NCI-H187 (cell line): ENCODE measurements at places on chromosomes 6 and 20.

DNA sequence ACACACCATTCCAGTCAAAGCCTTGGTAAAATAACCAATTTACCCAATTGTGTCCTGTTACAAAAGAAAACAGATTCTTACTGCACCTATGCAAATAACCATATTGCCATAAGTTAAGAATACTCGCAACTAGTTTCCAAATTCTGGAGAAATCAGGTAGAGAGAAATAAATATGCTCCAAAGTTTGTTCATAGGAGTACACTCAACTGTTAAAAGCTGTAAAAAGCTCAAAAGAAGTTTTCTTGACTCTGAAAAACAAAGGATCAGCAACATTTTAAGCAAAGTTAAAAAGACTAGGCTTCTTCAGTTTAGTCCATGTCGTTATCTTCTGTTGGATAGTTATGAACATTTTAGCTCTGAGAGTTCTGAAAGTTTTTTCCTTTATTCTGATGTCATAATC, 48.0 kb downstream of the CEP85L start:
- DNase-seq = no peak

DNA sequence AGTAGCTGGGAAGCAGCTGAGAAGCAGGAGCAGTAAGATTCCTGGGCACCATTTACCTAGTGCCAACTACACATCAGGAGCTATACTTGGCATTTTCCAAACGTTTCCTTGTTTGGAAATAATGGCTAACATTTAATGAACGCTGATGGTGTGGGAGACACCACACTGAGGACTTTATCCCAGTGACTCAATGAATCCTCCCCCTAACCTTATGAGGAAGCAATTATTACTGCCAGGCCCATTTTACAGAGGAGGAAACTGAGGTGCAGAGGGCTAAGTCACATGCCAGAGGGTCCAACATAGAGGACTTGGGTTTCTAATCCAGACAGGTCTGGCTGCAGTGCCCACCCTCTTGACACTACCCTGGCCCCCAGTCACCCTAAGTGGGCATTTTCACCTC, 6.1 kb downstream of the PTGIS start:
- no peak for DNase-seq

GRCh38 chr20:11697055-11697454, 220.6 kb upstream of the BTBD3 start:
- DNase-seq = no peak

DNA sequence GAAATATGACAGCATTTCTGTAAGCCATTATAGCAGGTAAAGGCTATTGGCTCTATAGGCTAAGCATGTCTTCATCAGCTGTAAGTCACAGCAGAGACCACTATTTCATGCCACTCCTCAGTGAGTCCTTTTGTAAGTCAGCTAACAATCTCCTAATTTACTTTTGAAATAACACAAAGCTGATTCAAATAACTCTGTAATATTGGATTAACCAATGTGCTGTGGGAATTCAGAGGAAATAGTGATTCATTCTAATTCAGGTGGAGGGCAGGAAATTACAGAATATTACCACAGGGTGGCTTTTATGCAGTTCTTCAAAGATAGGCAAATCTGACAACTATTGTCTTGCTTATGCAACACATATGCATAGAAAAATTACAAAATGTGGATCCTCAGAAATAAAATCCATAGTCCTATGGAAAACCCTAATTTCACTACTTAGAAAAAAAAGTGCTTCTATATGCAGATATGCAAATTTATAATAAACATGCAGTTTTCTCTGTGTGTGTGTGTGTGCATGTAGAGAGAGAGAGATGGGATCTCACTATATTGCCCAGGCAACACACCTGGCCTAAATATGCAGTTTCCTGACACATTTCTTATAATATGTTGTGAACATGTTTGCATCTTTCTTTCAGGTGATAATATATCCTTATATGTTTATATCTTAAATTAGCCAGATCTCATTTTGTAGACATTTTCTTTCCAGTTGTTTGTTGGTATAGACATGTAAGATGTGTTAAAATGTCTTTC, 4.8 kb upstream of the SMIM28 start:
- DNase-seq = no peak
